ENCODE measurements at places on chromosomes 4 and X.

DNA sequence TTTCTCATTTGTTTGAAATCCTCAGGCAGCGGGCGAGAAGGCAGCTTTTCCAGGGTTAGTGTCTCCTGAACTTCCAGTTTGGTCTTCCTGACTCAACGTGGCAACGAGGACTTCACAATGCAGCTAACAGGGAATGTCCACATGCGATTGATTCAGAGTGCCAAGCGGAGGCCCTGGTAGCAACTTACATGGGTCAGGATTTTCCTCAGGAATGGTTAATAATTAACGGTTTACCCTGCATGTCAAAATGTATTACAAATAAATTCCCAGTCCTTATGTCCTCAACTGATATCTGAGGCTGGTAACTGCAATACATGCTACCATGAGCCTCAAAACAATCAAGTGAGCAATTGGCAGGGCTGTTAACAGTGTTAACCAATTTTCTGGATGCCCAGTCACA lies 67.2 kb downstream of the MAP3K15 start:
- no peak for DNase-seq

GRCh38 chr4:7161721-7162214 lies 30.6 kb upstream of the SORCS2 start:
- DNase-seq, result no peak

GRCh38 chr4:109614466-109614865 lies 54.4 kb downstream of the MCUB start:
- no peak for DNase-seq

DNA sequence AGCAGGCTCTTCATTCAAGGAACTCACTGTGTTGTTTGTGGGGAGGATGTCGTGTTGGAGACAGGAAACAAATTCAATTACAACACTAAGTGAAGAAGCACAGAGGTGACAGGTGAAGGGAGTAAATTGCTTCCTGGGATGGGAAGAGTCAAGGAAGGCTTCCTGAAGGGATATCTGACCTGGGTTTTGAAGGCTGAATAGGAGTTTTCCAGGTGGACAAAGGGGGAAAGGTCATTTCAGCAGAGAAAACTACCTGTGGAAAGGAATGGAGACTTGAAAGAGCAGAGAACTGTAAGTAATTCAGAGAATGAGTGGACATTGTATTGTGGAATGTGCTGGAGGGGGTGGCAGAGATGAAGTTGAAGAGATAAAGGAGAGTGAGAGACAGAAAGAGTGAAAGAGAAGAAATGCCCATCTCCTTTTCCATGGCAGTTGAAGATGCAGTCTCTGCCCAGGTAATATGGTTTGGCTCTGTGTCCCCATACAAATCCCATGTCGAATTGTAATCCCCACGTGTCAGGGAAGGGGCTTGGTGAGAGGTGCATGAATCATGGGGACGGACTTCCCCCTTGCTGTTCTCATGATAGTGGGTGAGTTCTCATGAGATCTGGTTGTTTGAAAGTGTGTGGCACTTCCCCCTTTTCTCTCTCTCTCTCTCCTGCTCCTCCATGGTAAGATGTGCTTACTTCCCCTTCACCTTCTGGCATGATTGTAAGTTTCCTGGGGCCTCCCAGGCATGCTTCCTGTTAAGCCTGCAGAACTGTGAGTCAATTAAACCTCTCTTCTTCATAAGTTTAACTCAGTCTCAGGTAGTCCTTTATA lies 205.7 kb upstream of the BCOR start:
- no peak for DNase-seq

DNA sequence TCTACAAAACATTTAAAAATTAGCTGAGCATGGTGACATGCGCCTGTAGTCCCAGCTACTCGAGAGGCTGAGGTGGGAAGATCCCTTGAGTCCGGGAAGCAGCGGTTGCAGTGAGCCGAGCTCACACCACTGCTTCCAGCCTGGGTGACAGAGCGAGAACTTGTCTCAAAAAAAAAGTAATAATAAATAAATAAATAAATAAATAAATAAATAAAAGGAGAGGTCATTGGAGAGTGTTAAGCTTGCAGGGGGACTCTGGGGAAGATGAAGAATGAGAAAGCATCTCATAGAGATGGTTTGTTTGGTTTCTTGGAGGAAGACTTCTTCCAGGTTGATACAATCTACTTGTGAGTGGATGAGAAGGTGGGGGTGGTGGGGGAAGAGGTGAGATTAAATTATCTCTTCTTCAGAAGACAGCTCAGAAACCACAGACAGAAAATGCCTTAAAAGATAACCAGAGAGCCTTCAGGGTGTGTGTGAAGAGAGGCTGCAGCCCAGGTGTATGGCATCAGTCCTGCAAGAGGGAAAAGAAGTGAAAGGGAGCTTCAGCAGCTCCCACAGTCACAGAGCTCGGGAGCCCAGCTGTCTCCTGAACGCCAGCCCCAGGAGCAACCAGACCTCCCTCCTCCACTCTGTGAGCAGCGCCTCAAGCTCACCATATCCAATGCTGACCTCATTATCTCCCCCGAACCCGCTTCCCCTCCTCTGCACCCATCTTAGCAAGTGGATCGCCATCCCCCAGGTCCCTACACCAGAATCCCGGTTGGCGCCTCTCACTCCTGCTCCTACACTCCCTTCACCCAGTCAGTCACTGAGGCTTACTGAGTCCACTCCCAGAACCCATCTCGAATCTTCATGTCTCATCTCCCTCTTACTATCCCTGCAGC lies 48.2 kb downstream of the RBM47 start:
- no peak for DNase-seq

GRCh38 chr4:20028645-20029044 lies 223.1 kb upstream of the SLIT2 start:
- DNase-seq, result no peak

- DNase-seq, result no peak
These were observed 30.0 kb downstream of the TLR2 start for GRCh38 chr4:153713866-153714646.

- DNase-seq, result no peak
These were observed 75.0 kb downstream of the FAT4 start for GRCh38 chr4:125389713-125390112.

DNA sequence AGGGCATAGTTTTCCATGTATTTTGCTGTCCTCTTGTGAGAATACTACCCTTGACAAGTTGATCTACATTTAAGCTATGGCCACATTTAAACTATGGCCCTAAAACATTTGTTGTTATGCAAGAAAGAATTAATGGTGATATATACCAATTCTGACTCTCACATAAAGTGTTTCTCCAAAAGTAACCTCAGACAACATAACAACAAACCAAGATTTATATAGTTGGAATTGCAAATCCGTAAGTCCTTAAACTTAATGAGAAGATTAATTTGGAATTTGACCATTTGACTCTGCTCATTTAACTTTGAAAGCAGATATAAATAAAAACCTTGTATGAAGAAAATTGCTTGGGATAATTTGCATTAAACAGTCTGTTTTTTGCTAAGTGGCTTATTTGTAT lies 38.9 kb downstream of the RUFY3 start:
- no peak for DNase-seq

- DNase-seq, result no peak
These were observed 3.5 kb downstream of the AP1AR start for GRCh38 chr4:112234952-112235609.

GRCh38 chrX:111006116-111006515 lies 89.9 kb upstream of the PAK3 start:
- DNase-seq, result no peak

GRCh38 chrX:40736170-40736505 lies 796 bp upstream of the MED14 start:
- DNase-seq, result no peak

- no peak for DNase-seq
These were observed 66.5 kb downstream of the SPIN4 start for GRCh38 chrX:63284659-63285058.

DNA sequence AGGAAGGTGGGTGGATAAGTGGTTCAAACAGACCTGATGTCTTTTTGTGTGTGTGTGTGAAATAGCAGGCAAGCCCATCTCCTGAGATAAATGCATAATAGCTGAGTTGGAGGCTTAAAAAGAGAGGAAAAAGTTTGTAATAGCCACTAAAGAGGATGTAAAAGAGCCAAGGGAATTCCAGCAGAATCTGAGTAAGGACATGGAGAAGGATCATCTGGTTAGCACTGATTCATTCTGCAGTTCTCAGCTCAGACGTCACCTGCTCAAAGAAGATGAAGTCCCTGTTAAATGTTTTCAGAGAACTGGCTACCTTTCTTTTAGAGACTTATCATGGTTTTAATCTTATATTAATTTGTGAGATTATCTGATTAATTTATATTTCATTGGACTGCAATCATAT lies 21.0 kb upstream of the IL13RA2 start:
- DNase-seq, result no peak

GRCh38 chrX:43835559-43835958 lies 46.7 kb downstream of the MAOB start:
- DNase-seq, result no peak

GRCh38 chr4:149245333-149245732 lies 570.3 kb downstream of the IQCM start:
- no peak for DNase-seq

DNA sequence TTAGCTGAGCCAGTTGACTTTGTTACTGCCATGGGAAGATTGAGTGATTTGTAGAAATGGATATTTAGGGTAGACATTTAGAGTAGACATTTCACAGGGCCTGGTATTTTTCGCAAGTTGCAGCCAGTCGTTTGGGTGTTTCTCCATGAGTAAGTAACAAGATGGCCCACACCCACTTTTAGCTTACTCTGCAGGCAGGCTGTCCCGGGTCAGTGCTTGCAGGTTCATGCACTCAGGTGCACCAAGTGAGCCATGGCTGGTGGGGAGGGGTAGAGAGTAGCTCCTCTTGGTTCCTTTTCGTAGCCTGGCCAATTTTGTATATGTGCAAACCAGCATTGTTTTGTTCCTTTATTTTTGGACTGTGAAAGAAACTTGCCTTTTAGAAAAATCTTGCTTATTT lies 145.6 kb downstream of the POLA1 start:
- DNase-seq, result no peak

- no peak for DNase-seq
These were observed 1806.8 kb upstream of the TENM3 start for GRCh38 chr4:180436361-180436760.

DNA sequence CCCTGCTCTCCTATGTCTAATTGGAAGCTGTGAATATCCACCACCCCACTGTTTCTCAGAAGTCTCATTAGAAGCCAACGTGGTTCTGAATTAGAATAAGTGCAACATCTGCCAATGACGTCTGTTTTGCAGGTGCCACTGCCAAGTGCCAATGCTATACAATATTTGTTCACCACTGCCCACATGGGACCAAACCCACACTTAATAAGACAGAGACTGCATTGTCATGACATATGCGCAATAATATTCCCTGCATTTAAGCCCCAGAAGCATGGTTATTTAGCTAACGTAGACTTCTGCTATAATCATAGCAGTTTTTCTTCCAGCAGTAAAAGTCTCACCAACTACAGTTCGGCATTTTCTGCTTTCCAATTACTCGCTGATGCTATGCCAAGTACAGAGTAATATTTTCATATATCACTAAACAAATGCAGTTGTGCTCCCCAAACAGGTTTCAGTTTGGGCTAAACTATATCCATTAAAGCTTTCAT lies 262.5 kb upstream of the PCDH18 start:
- no peak for DNase-seq

DNA sequence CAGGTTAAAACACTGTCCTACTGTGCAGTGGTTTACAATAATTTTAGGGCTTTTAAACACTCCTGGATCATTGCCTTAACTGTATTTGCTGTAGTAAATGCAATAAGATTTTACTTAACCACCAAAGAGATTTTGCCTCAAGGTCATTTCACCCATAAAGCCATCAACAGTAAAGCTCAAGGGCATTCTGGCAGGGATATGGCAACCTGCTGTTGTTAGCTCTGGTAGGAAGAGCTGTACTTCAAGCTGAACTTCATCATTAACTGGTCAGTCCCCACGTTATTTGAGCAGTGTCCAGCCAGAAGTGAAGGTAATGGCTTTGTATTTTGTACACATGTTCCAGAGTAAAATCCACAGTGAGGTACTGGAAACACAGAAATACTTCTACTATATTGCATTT lies 26.9 kb upstream of the MAOA start:
- DNase-seq, result no peak

- no peak for DNase-seq
These were observed 179.6 kb downstream of the SLC4A4 start for GRCh38 chr4:71518283-71518989.

DNA sequence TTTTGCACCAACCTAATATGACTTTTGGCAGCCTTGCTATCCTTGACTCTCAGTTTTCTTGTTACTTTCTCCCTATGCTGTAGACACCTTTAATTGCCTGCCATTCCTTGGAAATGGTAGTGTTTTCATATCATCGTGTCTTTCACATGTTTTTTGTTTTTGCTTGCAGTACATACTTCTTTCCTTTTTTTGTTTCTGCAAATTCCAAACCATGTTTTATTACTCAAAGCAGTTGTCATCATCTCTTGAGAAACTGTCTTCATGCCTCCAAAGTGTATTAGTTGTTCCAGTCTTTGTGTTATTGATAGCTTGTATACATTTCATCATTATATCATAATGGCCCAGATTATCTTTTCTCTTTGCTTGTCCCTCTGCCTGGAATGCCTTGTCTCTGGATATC lies 57.1 kb downstream of the PDLIM5 start:
- no peak for DNase-seq

DNA sequence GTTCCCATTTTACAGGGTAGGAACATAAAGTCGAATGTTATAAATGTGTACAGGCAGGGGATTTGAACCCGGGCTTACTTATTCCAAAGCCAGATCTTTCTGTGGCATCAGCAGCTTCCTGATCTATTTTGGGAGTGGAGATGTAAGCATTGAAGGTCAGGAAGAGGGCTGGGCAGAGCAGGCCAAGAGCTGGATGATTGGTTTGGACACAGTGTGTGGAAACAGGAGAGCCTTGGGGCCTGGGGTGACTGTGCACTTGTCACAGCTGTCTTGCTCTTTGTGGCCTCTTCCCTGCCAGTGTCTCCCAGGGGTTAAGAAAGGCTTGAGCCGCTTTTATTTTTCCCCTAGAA lies 127.9 kb upstream of the ENPP6 start:
- DNase-seq, result no peak

DNA sequence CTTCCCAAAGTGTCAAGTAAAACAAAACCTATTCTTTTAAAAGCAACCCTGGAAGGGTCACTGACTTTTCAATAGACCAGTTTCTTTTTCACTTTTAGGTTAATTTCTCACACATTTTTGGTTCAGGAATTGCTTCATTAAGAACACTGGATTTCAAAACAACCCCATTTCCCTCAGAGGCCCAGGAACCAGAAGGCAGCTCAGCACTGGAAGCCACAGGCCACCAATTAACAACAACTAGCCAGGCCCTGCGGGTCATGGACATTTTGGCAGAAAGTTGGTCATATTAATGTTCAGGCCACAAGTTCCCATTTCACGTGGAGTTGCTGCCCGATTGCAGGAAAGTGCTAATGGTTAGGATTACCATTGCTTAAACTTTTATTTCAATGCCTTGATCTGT lies 39.8 kb downstream of the HAND2 start:
- DNase-seq, result no peak

Data from stimulated activated CD4-positive, alpha-beta T cell treated with anti-CD3 and anti-CD28 coated beads, Interleukin-12 subunit alpha, Interleukin-12 subunit beta, amount 100 ng/mL, for 24 hours (primary cell).